ENCODE measurements at places on chromosomes 4 and X.

GRCh38 chrX:11422525-11422857, 129.3 kb downstream of the AMELX start:
- DNase-seq: no peak

- no peak for DNase-seq
These were observed 38.0 kb downstream of the CCNG2 start for GRCh38 chr4:77194989-77195388.

DNA sequence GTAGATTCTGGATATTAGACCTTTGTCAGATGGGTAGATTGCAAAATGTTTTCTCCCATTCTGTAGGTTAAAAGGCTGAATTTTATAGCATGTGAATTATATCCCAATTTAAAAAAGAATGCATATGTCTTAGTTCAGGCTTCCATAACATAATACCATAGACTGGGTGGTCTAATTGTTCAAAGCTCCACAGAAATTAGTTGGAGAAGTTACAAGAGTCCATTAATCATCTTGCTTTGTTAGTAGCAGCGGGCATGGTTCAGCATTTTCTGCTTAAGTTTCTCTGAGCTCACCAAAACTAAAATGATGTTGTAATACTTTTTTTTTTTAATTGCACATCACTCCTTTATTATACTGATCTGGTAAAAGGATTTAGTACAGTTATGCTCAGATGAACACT, 1.8 kb downstream of the PGAM4 start:
- DNase-seq: no peak

DNA sequence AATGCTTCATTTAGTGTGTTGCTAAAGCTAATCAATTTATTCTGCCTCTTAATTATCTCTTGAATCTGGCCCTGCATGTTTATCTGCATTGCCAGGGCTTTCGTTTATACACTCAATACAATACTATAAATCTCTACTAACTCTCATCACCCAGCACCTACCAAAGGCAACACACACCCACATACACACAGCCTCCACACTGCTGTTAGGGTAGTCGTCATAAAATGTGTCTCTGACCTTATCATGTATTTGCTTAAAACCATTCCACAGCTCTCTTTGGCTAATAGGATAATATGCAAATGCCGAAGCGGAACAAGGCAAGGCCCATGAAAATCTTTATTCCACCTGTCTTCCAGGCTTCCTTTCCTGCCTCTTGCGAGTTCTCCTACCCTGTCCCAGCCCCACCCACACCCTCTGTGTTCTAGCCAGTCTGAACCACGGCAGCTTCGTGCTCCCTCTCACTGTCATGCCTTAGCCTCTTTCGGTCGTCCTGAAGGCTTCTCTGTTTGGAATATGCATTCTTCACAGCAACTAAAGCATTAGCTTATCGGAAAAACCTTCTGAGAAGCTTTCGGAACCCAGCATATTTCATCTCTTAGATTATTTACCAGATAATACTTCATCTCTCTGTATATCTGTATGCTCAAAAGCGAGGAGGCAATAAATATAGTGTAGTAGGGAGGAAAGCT, 333.5 kb downstream of the TENM3 start:
- no peak for DNase-seq

DNA sequence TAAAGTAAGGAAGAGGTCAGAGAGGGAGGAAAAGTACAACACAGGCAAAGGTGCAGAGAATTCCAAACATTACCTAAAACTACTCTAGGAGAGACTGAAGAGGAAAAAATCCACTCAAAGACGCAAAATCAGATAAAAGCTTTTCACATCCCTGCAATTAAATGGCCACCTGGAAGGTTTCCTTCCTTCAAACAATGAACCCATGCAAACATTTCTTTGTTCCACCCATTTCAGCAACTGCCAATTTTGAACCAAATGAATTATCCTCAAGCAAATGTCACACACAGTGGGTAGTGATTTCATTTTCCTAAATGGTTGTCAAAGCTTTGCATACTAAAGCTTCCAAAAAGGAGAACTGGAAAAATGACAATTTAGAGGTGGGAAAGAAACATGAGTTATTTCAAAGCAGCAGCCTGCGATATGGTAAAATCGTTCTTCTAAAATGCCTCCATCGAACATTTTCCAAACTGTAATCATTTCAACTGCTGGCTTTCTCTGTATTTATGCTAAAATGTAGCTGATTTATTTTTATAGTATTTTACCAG, 45.0 kb downstream of the APBB2 start:
- no peak for DNase-seq

DNA sequence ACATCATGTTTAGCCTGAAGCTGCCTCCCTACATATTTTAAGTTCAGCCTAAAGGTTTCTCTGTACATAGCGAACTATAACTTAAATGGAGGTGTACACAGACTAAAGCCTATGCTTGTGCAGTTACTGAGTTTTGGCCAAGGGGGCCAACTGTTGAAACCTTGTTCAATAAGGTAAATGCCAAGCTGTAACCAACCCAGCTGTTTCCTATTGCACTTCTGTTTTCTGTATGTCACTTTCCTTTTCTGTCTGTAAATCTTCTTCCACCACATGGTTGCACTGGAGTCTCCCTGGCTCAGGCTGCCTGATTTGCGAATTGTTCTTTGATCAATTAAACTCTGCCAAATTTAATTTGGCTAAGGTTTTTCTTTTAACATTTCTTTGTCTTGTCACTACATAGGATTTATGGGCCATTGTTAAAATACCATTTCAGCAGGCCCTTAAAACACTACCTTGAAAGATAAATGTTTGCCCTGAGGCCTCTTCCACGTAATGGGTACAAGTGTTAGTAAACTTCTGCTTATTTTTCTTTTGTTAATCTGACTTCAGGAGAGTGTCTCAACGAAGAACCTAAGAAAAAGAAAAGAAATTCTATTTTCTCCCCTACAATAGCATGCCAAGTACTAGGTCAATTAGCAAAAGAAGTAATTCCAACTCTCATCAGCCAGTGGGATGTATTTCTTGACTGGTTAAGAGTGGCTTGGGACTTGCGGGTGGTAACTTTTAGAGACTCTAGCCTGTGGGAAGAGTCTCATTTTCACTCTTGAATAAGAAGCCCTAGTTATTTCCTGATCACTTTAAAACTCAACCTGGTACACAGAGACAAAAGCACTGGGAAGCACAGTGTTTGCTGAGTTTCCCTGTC, 45.7 kb upstream of the PRSS12 start:
- no peak for DNase-seq

DNA sequence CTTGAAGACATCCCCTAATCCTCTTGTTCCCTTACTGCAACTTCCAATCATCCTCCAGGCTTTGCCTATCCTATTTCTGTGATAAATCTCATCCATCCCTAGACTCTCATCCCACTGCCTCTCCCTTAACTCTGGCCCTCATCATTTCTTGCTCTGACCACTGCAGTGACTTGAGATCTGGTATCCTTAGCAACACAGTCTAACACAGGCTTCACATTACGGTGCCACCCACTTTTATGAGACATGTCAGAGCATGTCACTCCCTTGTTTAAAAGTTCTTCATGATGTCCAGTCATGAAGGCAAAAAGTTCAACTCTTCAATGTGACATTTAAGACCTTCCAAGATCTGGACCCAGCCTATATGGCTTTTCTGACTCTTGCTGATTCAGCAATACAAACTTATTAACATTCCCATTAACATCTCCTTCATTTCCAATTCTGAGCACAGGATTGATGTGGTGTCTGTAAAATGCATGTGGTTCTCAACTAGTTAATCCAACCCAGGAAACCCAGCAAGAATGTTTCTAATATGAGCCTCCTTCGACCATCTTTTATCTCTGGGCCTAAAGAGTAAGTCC, 64.0 kb downstream of the OR13H1 start:
- no peak for DNase-seq

- DNase-seq: no peak
These were observed 464.1 kb downstream of the IDS start for GRCh38 chrX:149040873-149041535.

DNA sequence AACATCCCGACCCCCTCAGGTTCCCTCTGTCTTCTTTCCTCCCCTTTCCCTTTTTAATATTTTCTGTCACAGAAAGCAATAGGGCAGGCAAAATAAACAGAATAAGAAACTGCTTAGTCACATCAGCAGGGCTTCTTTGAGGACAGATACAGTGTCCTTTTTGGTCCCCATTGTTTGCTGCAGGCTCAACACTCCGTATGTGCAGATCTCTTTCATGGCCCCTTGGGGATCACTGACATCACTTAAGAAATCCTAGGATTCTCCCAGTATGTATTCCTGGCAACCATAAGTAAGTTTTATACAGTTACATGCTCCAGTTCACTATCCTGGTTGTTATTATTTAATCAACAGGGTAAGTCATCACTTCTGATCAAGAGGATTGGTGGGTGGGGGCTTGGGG, 448.0 kb downstream of the NKX6-1 start:
- DNase-seq: no peak

DNA sequence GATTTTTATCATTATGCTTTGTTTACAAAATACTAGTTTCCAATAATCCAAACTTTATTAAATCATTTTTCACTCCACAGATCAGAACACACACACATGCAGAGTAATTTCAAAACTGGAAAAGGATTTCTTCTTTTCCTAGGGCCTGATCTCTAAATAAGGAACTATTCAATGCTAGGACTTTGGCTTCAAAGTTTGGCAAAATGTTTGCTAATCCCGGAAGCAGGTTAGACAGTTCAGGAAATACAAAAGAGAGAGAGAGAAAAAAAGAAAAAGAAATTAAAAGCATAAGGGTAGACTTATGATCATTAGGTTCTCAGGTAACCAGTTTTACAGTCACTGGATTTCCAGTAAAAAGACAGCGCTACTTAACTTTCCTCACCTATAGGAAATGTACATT, 211.0 kb downstream of the DCLK2 start:
- DNase-seq: no peak

GRCh38 chr4:55838356-55838755, 15.1 kb upstream of the EXOC1 start:
- peak; percentile 46 for DNase-seq

- DNase-seq: no peak
These were observed 189.5 kb downstream of the APBB2 start for GRCh38 chr4:41024556-41025491.

DNA sequence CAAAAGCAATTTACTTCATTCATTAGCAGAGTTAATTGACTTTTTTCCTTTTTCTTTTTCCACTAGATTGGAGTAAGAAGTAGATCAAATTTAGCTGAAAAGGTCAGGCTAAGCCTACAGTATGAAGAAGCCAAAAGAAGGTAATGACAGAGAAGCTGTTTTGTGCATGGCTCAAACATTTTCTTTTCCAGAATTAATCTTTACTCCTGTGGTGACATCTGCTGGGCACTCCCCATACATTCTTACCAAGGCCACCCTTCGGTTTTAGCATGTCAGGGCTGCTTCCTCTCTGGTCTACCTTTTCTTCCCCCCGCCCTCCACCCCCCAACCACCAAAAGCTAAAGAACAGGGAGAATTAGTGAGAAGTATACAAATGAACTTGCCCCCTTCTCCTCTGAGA, 70.2 kb downstream of the CLDN22 start:
- peak; percentile 47 for DNase-seq

GRCh38 chr4:20889901-20890300, 189.6 kb downstream of the PACRGL start:
- no peak for DNase-seq

- no peak for DNase-seq
These were observed 179.0 kb downstream of the CEP135 start for GRCh38 chr4:56127716-56128115.

DNA sequence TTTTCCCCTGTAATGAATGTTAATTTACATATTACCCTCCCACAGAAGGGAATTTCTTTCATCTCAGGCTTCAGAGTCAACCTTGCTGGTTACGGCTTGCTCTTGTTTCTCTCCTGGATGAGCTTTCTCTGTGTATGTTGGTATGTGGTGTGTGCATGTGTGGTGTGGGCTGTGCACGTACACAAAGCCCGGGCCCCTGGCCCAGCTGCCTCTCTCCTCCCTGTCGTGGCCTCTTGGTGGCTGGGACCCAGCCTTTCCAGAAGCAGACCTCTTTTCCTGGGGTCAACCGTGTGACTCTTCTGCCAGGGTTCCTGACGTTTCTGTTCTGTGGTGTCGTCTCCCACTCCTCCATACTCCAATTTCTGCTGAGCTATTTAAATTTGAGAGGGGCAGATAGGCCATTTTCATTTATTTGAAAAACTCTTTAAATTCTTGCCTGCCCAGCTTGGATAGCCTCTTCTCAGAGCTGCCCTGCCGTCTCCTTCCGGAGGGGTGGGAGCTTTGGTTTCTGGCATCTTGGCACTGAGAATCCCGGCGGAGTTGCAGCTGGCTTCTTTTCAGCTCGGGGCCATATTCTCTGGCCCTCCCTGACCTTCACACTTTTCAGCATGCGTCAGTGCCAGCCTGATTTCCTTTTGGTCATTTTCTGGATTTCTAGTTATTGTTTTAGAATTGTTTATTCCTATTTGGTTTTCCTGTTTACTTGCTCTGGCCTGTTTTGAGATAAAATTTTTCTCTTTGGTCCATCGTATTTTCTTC, 25.1 kb downstream of the FHDC1 start:
- DNase-seq: no peak

DNA sequence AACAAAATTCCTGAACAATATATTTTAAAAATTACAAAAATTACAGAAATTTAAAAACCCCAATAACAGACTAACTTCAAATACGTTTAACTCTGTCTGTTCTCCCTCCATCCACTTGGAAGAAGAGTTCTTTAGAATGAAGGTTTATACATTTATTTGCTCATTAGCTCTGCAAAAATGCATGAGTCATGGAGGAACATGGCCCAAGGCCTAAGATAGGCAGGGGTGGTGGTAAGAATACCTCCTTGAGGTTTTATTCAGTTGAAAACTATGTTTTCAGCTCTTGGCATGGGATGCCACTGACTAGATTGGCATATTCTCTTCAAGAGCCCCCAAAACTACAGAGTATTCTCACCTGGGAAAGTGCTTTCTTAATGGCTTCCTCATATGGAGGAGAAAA, 8.8 kb upstream of the LRRC66 start:
- peak; percentile 85 for DNase-seq

DNA sequence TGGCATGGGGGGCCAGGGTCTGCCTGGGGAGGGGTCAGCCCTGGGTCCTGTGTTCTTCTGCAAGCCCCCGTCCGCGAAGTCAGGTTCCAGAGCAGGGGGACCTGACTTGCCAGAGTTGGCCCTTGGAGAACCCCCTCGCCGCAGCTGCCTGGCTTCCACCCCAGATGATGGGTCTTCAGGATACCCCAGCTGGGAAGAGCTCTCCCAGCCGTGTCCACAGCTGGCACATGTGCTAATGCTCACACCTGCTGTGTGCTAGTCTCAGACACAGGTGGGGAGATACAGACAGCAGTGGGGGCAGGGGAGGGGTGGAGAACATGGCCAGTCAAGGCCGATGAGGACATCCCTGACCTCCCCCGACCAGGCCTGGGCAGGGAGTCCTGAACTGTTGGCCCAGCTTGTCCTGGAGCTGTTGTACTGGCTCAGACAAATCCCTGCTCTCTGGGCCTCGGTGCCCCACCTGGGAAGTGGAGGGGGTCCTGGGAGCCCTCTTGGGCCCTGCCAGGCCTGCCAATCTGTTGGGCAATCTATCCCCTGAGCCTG, 3.5 kb downstream of the ADRA2C start:
- no peak for DNase-seq

- no peak for DNase-seq
These were observed 65.6 kb downstream of the BANK1 start for GRCh38 chr4:101856149-101856548.

DNA sequence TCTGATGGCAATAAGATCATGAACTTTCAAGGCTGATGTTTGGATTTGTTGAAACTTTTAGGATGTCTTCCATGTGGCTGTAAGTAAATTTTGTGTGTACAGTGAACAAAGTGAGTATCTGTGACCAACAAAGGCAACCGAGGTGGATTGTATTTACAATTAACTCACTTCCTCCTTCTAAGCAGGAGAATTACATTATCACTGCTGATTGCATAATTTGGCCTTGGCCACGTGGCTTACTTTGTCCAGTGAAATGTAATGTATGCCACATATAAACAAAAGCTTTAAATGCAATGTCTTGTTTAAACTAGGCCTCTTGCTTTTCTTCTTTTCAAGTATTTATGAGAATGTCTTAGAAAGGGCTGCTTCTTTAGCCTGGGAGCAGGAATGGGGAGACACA, 66.3 kb upstream of the MAD2L1 start:
- no peak for DNase-seq

Data from ELR (cell line).